Renal pelvis (tissue), 12 donors: ENCODE measurements at places on chromosomes 6 and 20. TPM values are rescaled to one million over a fixed set of nuclear protein-coding genes. Genes with fewer than 3 reads are reported as not detected.

Gene SLC22A7
- 0.86 TPM for polyA plus RNA-seq

Gene ZFP57
- polyA plus RNA-seq, result 0.21 TPM

Gene EPM2A
- 15.8 TPM for polyA plus RNA-seq

Gene TCP11
- 2.2 TPM for polyA plus RNA-seq

Gene DEFB132
- not detected for polyA plus RNA-seq

Gene STMN3
- polyA plus RNA-seq, result 32.7 TPM

Gene TGM3
- polyA plus RNA-seq, result 1.1 TPM

Gene GTF2H4
- polyA plus RNA-seq, result 48.9 TPM

Gene FAM184A
- polyA plus RNA-seq, result 6.9 TPM

Gene ENPP4
- 13.5 TPM for polyA plus RNA-seq

Gene MGME1
- 46.7 TPM for polyA plus RNA-seq

Gene STMND1
- 0.49 TPM for polyA plus RNA-seq

Gene HDGFL1
- polyA plus RNA-seq, result not detected

Gene ID4
- polyA plus RNA-seq, result 125 TPM

Gene DNAAF9
- polyA plus RNA-seq, result 24.9 TPM

Gene SUN5
- not detected for polyA plus RNA-seq

Gene HAO1
- polyA plus RNA-seq, result not detected

Gene LRRN4
- 16.9 TPM for polyA plus RNA-seq

Gene DSP
- polyA plus RNA-seq, result 83.5 TPM

Gene MSH5
- polyA plus RNA-seq, result 52.1 TPM

Gene CRISP3
- polyA plus RNA-seq, result 0.25 TPM

Gene SAMD5
- 11.2 TPM for polyA plus RNA-seq

Gene COL21A1
- polyA plus RNA-seq, result 105 TPM

Gene POU5F1
- polyA plus RNA-seq, result 7.2 TPM

Gene PLCB1
- 35.7 TPM for polyA plus RNA-seq
